ENCODE measurements at places on chromosomes 6 and 20.

DNA sequence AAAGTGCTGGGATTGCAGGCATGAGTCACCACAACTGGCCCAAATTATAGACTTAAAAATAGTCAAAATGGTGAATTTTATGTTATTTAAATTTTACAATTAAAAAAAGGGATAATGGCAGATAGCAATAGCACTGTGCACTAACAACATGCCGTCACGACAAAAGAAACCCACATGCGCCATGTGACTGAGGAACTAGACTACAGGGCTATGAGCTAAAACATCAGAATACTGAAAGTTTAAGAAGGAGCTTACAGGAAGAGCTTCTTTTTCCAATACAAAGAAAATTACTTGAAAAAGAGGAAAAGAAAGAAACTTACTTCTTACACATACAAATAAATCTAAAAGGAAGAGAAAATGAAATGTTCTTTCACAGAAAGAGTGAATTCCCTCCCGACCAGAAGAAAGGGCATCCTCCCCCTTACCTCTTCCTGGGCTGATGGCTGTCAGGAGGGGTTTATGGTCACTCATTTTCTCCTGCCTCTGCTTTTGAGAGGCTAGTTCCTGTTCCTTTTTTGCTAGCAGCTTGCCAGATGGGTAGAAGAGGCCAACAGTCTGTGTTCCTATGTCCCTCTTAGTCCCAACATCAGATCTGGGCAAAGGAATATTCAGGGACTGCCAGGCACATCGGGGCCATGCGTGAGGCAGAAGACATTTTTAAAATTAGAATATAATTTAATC, 54.5 kb downstream of the DZANK1 start:
- no peak for DNase-seq

DNA sequence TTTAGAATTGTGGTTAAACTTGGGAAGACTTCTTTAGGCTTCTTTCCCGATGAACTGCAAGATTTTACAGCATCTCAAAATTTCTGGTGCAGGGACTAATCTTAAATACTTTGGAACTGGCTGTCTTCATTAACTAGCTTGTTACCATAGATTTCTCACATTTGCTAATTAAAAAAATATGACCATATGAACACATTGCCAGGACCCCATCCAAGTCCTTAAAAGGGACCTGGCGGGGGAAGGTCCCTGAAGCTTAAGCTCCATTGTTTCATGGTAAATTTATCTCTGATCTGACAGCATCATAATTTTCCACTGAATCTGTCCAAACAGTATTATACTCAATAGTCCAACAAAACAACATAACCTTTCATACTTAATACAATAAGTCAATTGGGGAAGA, 517.8 kb upstream of the FLRT3 start:
- DNase-seq, result no peak

DNA sequence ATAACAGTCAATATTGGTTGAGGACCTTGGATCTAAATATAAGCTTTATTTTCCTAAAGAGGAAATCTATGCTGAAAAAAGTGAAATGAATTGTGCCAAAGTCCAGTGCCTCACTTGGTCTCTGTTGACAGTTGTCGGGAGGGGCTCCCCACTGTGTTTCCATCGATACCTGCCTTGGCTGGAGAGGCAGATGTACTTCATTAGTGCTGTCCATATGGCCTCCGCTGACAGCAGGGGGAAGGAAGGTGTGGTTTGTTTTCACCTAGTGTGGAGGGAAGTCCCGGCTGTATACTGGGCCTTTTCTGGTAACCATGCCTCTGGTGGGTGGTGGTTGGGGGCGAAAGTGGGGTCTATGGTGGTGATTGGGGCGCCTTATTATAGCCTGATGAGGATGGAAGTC, 42.7 kb downstream of the CD2AP start:
- DNase-seq, result no peak

GRCh38 chr6:139580592-139581484, 206.4 kb upstream of the CITED2 start:
- DNase-seq, result peak; percentile 28

- no peak for DNase-seq
These were observed 4.9 kb upstream of the SUMO4 start for GRCh38 chr6:149395185-149395584.

- DNase-seq, result no peak
These were observed 36.0 kb downstream of the STK35 start for GRCh38 chr20:2137552-2138201.

GRCh38 chr6:116625872-116626271, 9.6 kb downstream of the RSPH4A start:
- no peak for DNase-seq

GRCh38 chr6:2911171-2911570, 8.1 kb upstream of the SERPINB9 start:
- DNase-seq, result no peak

DNA sequence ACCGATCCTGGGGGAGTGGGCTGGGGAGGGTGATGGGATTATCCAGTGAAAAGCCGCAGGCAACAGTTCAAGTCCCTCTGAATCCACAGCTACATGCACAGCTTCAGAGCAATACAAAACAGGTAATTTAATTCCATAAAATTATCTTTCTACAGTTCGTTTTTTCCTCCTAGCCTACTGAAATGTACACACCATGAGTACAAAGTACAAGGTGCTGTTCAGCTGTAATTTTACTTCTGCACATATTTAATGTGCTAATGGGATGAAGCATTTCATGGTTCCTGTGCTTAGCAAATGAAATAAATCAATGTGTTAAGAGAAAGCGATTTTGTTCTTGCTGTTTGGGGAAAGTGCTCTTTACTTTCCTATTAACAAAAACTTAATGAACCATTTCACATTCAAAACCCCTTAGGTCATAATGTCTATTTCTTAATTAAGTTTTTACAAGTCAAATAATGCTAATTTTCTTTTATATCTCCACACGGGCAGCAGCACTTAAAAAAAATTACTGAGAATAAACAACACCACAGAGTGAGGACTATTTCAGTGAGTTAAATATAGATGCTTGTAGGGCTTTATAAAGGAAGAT, 71.8 kb downstream of the INSM1 start:
- no peak for DNase-seq

- no peak for DNase-seq
These were observed 53.8 kb upstream of the POLR1H start for GRCh38 chr6:30007132-30007764.

- no peak for DNase-seq
These were observed 42.9 kb upstream of the FAM83D start for GRCh38 chr20:38883081-38883980.

- DNase-seq, result no peak
These were observed 32.2 kb upstream of the REV3L start for GRCh38 chr6:111515259-111515658.

DNA sequence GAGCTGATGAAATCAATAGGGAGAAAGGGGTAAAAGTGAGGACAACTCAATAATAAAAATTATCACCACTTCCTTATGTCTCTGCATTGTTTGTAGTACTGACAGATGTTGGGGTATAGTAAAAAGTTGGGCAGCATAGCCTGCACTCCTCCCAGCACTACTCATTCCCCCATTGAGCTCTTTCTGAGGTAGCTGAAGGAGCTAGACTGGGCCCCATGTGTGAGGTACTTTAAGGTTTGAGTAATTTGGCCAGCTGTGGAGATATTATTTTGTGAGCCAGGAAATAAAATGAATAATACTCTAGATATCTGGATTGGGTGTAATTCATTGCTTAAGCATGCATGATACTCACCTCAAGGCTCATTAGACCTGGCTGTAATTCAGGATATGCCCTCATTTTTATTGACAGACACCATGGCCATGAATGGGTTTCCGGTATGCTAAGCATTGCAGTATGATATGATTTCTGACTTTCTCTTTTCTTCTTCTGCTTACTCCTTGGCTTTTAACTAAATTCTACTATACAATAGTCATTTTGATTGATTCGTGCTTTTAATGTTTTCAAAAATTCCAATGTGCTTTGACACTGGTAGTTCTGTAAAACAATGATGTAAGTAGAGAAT, 283.9 kb upstream of the RIMS1 start:
- DNase-seq, result no peak

- no peak for DNase-seq
These were observed 39.4 kb downstream of the RREB1 start for GRCh38 chr6:7147051-7147671.

- no peak for DNase-seq
These were observed 24.9 kb downstream of the ARHGAP18 start for GRCh38 chr6:129684903-129685661.

GRCh38 chr20:62103508-62104233, 18.6 kb upstream of the LSM14B start:
- no peak for DNase-seq

- no peak for DNase-seq
These were observed 7.5 kb downstream of the YTHDF1 start for GRCh38 chr20:63208346-63208909.

Measured in activated CD4-positive, alpha-beta T cell treated with anti-CD3 and anti-CD28 coated beads, Interleukin-10, Interleukin-2, amounts not matched to agents 100 ng/mL and 50 ng/mL, durations not matched to agents 16 hours and 8 hours (primary cell).